ENCODE measurements at places on chromosomes 13 and 19.

DNA sequence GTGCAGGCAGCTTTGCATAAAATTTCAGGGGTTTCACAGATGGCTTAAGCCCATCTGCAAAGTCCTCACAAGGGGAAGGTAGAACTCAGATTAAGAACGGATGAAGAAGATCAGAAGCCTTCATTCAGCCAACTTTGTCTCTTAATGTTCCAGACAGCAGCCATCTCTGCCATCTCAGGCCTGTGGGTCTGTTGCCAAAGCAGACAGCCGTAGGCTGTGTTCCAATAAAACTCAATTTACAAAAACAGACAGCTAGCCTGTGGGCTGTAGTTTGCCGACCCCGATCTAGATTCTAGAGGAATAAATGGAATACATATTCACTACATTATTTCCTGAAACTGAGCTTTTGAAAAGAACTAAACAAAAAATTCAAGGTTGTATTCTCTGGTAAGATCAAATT is 3.8 kb downstream of the DCUN1D2 start:
- DNase-seq: no peak

DNA sequence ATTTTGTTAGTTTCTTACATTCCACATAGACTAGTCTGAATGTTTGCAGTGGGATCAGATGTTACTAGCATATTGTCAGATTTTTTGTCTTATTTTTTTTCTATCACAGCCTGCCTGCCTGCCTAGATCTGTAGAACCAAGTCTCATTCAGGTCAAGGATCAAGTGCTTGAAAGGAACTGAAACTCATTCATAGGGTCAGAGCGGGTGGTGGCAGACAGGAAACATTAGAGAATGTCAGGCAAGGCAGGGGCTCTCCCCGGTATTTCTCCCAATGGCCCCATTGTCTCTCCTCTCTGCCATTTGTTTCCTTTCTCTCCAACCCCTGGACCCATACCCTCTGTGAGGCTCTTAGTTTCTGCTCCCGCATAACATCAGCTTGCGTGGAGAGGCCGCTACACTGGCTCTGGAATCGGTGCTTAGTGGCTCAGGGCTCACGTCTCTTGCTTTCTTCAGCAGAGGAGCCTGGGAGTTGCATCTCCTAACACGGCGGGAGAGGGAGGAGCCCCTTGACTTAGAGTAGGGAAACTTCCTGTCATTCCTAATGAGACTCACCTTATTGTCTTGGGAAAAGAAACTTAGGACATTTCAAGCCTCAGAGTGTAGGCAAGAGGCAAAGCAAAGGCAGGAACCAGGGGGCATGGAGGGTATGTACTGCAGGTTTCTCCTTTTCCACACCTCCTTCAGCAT is 35.6 kb upstream of the SPATA13 start:
- no peak for DNase-seq

DNA sequence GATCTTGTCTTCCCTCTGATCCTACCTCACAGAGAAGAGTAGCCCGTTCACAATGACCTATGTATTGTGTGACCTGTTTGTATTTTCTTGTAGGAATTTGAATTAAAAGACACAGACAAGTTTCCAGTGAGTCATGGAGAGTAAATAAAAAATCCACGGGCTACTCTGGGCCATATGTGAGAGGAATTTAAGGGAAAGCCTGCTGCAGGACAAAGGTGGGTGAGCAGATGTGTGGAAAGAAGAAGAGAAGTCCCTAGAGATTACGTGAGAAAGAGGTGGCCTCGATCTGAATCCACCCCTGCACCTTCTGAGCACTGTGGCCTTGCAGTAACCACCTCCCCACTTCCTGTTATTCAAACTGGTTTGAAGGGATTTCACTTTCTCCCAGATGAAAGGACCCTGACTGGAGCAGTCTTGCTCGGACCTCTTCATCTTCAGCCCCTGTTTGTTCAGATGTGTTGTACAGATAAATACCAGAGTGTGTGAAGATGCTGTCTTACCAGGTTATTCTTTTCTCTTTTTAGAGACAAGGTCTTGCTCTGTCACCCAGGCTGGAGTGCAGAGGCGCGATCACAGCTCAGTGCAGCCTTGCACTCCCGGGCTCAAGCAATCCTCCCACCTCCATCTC is 205.4 kb downstream of the PDS5B start:
- peak; percentile 58 for DNase-seq

GRCh38 chr19:17035842-17036424 is 9.3 kb upstream of the CPAMD8 start:
- no peak for DNase-seq

DNA sequence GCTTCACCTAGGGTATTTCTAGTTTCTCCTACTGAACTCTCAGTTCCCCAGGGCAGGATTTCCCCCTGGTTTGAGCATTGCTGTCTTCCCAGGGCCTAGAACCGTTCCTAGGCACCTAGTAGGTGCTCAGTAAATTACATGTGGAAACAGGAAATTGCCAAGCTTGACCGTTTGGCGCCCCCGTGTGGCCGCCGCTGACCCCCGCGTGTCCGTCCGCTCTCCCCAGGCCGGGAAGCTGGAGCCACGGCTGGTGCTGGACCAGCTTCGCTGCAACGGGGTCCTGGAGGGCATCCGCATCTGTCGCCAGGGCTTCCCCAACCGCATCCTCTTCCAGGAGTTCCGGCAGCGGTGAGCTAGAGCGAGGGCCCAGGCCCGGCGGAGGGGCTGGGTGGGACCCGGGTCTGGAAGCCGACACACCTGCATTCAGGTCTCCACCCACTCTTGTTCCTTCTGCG is 55.5 kb downstream of the MYH14 start:
- no peak for DNase-seq

DNA sequence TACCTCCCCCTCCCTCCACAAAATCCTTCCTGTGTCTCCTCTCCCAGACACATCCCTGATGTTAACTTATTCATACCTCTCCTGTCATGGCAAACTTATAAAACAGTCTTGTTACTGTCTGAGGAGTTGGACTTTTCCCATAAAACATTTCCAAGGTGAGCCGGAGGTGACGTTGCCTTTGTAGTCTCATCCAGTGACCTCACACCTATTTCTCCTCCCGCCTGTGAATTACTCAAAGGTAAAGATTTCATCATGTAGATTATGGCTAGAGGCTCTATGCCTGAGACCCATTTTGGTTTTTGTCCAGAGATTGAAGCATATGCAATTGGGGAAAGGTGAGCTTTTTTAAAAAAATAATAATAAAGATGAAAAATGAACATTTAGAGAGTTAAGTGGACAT is 529.0 kb downstream of the MYO16 start:
- no peak for DNase-seq

GRCh38 chr13:36358175-36358718 is 12.1 kb upstream of the SPART start:
- DNase-seq: no peak

DNA sequence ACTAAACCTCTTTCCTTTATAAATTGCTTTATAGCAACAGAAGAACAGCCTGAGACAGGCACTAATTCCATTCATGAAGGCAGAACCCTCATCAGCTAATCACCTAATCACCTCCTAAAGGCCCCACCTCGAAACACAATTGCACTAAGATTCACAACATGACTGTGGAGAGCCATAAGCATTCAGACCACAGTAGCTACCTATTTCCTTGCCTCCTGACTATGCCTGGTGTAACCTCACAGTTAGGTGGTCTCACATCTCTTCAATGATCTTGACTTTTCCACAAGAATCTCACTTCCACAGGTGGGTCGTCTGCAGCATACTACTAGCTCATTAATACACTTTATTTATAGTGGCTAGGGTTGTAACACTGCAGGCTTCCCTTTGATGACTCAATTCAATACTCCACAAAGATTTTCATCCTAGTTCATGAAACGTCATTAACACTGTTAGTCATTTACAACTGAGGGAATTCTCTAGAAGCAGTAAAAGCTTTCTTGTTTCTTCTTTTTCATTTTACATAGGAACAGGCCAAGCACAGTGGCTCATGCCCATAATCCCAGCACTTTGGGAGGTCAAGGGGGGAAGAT is 27.1 kb downstream of the STK24 start:
- DNase-seq: peak; percentile 52

DNA sequence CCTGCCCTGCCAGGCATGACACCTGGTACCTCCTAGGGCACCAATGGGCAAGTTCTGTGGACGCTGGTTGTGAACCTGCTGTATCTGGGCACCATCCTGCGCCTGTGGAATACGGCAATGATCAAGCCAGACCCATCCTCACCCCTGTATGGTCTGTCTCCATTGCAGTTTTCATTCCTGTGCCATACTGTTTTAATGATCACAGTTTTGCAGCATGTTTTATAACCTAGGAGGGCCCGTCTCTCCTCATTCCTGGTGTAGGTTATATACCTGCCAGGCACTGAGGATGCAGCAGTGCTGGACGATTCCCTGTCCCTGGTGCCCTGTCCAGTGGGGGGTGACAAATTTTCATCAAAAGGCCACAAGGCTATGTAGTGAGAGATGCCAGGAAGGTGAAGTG is 5.6 kb downstream of the TBC1D17 start:
- no peak for DNase-seq

DNA sequence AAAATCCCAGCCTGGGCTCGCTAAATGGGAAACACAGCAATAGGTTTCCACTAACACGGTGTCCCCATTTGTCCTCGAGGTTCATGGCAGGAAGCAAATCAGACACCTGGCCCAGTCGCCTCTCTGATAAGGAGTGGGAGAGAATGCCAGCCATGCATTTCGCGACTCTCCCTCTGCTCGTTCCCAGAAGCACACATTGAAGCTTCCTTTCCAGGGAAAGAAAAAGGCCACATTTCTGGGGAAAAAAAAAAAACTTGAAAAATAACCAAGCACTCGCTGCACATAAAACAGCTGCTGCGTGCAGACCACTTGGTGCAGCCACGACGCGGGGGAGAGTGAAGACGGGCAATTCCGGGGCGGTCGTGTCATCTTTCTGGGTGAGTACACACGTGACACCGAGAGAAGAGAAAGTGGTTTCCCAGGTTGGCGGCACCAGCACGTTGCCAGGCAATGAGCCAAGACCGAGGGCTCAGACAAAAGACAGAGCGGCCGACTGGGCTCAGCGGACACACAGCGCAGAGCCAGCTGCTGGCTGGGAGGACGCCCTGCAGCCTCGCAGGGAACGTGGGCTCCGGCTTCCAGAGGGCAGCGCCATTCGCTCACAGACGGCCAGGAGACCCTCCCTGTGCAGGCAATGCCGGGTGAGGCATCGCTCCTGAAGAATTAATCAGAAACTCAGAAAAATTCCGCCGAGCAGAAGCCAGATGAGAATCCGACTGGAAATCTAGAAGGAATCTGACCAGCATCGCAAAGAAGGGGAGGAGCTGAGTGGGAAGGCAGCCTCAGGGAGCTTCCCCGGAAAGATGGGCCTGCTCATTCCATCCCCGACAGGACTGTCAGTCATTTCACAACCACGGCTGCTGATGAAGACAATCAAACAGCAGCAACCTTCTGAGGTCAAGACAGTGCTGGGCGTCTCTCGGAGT is 83.2 kb upstream of the IRS2 start:
- peak; percentile 62 for DNase-seq

DNA sequence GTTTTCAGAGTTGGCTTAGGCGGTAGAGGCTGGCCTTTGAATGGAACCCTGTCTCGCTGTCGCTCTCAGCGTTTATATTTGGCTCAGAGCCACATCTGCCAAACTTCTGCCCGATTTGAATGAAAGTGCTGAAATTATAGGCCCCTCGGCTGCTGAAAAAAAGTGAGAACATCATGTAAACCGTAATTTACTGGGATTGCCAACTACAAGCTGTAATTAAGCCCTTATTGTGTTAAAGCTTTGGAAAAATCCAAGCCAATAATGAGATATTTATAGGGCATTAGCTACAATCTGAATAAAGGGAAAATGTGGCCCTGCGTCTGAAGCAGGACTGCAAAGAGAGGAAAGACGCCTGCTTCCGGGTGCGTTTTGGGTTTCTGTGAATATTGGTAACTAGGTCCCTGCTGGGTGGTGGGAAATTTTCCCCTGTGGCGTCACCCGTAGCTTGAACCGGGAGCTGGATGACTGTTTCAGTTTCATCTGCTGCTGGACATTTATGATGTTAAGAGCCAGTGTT is 9.9 kb downstream of the DNM2 start:
- DNase-seq: no peak

- peak; percentile 25 for DNase-seq
Observed at GRCh38 chr19:14337510-14337909, 43.7 kb upstream of the ADGRE5 start.
